ENCODE measurements at places on chromosomes 6 and 20.

DNA sequence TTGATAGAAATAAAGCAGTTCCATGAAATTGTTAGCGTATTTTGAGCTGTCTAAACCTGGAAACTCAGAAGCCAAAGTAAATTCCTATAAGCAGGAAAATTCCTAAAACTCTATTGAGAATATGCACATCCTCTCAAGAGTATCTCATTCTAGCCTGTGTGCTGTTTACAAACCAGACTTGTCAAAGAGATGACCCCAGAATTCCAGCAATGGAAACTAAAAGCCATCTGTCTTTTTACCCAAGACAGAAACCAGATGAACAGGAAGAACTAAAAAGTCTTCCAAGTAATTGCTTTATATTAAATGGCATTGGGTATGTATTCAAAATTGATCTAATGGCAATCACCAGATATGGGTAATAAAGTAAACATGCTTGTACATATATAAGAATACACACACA is 92.6 kb downstream of the COL19A1 start:
- no peak for DNase-seq

GRCh38 chr20:57312138-57312537 is 17.5 kb upstream of the SPO11 start:
- no peak for DNase-seq

DNA sequence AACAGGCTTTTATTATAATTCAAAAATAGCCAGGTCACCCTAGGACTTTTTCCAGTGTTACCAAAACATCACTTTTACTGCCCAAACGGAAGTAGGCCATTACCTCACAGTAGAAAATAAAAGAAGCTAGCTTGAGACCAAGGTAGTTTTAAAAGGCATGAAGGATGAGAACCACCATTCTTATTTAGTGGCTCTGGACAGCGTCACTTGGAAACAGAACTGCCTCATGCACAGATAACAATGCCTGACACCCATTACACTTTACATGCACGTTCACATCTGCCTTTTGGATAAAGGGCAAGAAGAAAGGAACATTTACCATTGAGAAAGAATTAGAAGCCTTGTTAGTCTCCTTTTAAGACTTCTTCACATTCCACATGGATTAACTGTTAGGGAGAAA is 1.9 kb upstream of the PAQR8 start:
- no peak for DNase-seq

DNA sequence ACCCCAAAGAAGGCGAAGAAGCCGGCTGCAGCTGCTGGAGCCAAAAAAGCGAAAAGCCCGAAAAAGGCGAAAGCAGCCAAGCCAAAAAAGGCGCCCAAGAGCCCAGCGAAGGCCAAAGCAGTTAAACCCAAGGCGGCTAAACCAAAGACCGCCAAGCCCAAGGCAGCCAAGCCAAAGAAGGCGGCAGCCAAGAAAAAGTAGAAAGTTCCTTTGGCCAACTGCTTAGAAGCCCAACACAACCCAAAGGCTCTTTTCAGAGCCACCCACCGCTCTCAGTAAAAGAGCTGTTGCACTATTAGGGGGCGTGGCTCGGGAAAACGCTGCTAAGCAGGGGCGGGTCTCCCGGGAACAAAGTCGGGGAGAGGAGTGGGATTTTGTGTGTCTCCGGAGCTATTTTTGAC is 69.6 kb downstream of the HFE start:
- peak; percentile 71 for DNase-seq
